Activated T-cell treated with anti-CD3 and anti-CD28 coated beads, Interleukin-2, amount 50 U/mL, for 24 hours (primary cell): ENCODE measurements at places on chromosomes 3 and 15.

- no peak overlapping the region for H3K27ac ChIP-seq
- peaks cover 4% of the 10 kb centered on the region for H3K27me3 ChIP-seq
- no peak overlapping the region for H3K4me3 ChIP-seq
- no peaks in the 10 kb centered on the region for H3K36me3 ChIP-seq
These were observed 324.0 kb downstream of the GAP43 start for GRCh38 chr3:115947325-115947724.

DNA sequence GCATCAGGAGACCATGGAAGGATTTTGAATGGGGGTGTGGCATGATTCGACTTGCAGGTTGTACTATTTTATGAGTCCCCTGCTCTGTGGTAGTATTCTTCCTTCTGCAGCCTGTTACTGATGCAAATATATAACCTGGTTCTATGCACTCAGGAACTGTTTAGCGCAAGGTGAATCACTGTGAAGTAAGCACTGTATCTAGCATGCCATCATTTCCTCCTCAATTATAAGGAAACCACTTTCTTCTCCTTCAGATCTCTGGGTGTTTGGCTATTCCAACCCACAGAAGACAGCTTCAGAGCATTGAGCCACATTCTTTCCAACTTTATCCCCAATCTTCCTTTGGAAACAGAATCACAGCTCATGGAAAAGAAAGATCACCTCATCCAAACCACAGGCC, 176.7 kb downstream of the DIPK2A start:
- no peak overlapping the region for H3K4me3 ChIP-seq
- H3K27ac ChIP-seq, result no peak overlapping the region
- DNase-seq, result no peak
- H3K36me3 ChIP-seq, result no peaks in the 10 kb centered on the region
- H3K4me1 ChIP-seq, result no peaks in the 10 kb centered on the region

DNA sequence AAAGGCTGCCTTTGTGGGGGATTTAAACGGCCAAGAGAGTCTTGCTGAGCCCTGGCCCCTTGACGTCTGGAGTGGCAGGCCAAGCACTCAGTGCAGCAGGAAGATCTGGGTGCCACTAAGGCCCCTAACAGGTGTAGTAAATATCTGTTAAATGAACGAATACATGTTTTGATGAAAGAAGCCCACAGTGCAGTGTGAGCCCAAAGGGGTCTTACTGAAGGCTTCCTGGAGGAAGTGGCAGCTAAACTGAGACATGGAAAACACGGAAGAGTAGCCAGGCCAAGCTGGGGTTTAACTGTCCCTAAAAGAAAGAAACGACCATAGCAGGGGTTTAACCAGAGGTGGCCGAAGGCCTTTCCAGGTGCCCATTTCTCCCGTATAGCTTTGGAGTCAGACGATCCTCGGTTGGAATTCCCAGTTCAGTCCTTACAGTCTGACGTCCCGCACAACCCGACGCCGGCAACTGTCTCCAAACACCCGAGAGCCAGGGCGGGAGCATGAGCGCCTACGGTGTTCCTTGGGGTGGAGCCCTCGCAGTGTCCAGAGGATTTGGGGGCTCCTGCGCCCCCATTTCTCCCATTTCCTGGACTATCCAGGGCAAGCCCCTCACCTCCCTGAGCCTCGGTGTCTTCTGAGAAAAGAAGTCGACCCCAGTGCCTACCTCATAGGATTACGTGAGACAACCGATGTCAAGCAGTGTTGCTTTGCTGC, 910 bp upstream of the ABHD6 start:
- peak overlapping the region; percentile 90 for H3K27ac ChIP-seq
- no peak for DNase-seq
- peaks cover 21% of the 10 kb centered on the region for H3K27me3 ChIP-seq
- peak overlapping the region; percentile 82 for H3K4me3 ChIP-seq
- H3K36me3 ChIP-seq, result peaks cover 6% of the 10 kb centered on the region

DNA sequence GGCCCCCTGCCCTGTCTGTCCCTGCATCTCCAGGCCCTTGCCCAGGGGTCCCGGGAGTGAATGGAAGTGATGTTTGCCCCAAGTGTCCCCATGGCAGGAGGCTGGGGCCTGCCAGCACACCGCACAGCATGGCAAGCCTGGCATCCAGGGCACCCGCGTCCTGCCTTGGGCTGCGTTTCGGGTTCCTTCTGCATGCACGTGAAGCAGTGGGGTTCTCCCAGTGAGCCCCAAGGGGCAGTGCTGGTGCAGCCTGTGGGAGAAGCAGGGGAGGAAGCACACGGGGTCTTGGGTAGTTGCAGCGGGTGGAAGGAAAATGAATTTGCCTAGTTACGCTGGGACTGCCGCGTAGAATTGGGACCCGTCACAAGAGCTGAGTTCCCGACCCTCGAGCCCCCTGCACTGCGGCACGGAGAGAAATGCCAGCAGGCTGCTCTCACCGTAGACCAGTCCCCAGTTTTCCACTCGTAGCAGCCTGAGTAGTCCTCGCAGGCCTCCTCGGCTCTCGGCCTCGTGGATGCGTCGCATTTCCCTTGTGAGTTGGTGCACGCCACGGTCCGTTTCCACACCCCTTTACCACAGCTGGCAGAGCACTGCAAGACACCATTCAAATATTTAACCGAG, 259.5 kb upstream of the LYSMD4 start:
- peaks cover 31% of the 10 kb centered on the region for H3K36me3 ChIP-seq
- H3K4me3 ChIP-seq, result no peak overlapping the region
- H3K27me3 ChIP-seq, result no peaks in the 10 kb centered on the region
- peak; percentile 9 for DNase-seq

GRCh38 chr3:66476852-66477381, 23.9 kb downstream of the LRIG1 start:
- DNase-seq, result no peak
- H3K36me3 ChIP-seq, result peaks cover 20% of the 10 kb centered on the region
- no peak overlapping the region for H3K4me3 ChIP-seq
- H3K4me1 ChIP-seq, result peaks cover 2% of the 10 kb centered on the region
- no peaks in the 10 kb centered on the region for H3K27me3 ChIP-seq
- no peak overlapping the region for H3K27ac ChIP-seq

- H3K27me3 ChIP-seq, result peaks cover 94% of the 10 kb centered on the region
- H3K4me3 ChIP-seq, result no peak overlapping the region
- peaks cover 33% of the 10 kb centered on the region for H3K4me1 ChIP-seq
- no peaks in the 10 kb centered on the region for H3K36me3 ChIP-seq
- no peak for DNase-seq
These were observed 2.9 kb downstream of the WNT5A start for GRCh38 chr3:55484191-55484689.
